NB4 (cell line): ENCODE measurements at places on chromosomes 7 and 10.

DNA sequence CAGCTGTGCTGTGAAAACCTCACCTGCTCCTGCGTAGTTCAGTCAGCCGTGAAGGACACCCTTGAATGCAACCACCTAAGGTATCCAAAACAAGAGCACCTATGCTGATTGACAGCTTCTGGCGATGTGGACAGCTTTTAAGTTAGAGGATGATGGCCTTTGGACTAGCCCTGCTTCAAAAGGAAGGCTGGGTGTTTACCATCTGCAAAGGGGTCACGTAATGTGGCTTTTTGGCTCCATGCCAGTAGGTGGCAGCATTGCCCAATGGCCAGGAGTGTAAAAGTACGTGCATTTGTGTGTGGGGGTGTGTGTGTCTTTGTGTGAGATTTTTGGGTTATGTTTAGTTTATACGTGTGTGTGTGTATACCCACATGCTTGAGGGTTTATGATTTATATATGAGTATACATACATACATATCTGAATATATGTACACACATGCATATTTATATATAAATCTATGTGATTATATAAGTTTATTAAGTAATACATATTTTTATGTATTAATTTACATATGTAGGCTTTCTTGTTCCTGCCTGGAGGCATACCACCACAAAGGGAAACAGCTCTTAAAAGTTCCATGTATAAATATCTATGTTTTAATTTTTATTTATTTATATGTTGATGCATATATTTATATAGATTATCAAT is 236.3 kb upstream of the ANKRD30A start:
- peak; percentile 61 for DNase-seq

- no peak for DNase-seq
Observed at GRCh38 chr10:95445223-95445836, 115.8 kb downstream of the SORBS1 start.

DNA sequence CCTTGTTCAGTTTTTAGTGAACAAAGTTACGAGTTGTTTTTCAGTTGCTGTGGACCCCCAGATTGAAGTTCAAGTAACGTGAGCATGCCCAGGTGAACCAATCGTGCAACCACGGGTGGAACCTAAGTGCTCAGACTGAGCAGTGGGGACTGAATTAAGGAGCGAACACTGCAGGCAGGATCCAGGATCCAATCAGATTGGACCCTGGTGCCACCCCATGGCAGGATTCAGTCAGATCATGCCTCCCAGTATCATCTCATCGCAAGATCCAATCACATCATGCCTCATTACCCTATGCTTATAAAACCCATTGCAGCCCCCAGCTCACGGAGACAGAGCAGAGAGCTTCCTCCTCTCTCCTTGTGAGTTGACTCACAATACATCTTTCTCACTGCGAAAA is 80.9 kb downstream of the PFKFB3 start:
- no peak for DNase-seq

GRCh38 chr10:114100848-114101741 is 57.4 kb downstream of the ADRB1 start:
- DNase-seq: peak; percentile 50

DNA sequence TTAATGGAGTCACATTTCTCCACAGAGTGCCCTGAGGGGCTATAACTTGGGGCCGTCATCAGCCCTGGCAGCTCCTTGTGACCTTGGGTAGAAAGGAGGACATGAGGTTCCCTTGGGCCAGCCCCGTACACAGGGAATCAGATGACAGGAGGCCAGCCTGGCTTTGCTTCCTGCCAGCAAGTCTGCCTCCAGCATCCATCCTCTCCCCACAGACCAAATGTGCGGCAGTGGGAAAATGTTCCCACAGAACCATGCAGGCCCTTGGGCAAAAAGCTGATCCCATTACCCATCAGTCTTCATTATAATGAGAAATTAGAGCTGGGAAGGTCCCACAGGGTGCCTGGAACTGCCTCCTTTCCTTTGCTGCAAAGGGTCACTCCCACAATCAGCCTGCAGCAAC is 908.3 kb downstream of the GRID1 start:
- no peak for DNase-seq

GRCh38 chr10:16520900-16521299 is 779 bp downstream of the C1QL3 start:
- no peak for DNase-seq

DNA sequence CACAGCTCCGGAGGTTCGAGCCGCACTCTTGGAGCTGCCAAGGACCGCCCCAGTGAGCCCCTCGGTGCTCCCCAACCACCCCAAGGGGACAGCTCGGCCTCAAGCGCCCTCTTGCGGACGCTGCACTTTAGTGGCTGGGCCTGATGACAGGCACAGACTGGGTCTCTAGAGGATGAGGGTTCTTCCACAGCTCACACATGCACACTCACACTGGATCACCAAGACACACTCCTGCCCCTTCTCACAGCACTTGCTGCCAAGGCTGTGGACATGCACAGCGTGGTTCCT is 2.1 kb downstream of the RET start:
- peak; percentile 86 for DNase-seq

- DNase-seq: no peak
Observed at GRCh38 chr7:140541513-140542227, 62.4 kb upstream of the MKRN1 start.

DNA sequence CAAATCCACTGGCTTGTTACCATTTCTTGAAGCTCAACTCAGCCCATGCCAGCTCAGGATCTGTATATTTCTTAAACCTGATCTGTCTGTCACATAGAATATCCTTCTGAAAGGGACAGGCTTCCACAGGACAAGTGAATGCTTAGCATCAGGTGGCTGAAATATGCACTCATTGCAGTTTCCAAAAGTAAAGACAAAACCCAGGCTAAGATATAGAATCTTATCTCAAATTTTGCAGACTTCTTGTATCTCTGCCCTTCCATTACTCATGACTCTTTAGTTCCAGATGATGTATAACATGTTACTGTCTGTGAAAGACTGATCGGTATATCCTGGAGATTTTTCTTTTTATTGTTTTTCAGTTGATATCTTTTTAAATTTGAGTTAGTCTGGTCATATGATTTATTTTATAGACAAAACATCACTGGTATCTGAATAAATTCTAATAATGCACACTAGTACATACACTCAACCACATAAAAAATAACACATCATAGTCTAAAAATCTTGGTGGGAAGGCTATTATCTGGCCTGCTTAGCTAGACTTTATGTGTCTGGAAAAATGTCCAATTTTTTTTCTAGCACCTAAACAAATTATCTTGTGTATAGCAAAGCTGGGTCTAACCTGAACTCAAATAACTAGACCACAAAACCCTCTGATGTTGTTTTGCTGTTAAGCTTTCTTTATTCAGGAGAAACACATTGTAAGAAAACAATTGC is 182.6 kb downstream of the ADAM12 start:
- no peak for DNase-seq

DNA sequence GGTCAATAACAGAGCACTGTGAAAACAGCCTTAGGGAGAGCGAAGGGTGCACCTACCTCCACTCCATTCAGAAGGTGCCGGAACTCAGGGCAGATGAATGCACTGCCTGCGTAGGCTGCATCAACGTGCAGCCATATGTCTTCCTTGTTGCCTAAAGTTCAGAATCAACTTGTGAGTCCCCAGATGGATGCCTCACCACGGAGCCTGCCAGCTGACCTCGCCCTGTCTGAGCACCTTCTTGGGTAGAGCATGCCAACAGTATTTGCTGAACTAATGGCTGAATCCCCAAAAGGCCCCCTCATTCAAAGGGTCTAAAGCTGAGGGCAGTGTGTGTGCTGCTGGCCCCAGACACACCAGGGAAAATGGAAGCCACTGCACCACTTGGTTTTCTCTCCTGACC is 48.9 kb upstream of the FIGNL1 start:
- DNase-seq: no peak
